ENCODE measurements at places on chromosomes 4 and X. TPM values are rescaled to one million over a fixed set of nuclear protein-coding genes. Genes with fewer than 3 reads are reported as not detected.

The XAGE2 gene
- total RNA-seq, result not detected

The UGT2B10 gene
- not detected for total RNA-seq

The CFAP99 gene
- 1.1 TPM for total RNA-seq

The FHIP1A gene
- total RNA-seq, result 24.2 TPM

The RIBC1 gene
- 1.2 TPM for total RNA-seq

- H3K36me3 ChIP-seq, result no peaks in the 10 kb centered on the region
- DNase-seq, result no peak
- H3K4me3 ChIP-seq, result no peak overlapping the region
These were observed 69.7 kb upstream of the MAGEB16 start for GRCh38 chrX:35728481-35728880.

GRCh38 chr4:74377714-74378113, 12.8 kb downstream of the EREG start:
- no peaks in the 10 kb centered on the region for H3K36me3 ChIP-seq
- no peak overlapping the region for H3K4me3 ChIP-seq
- H3K27ac ChIP-seq, result no peak overlapping the region
- no peaks in the 10 kb centered on the region for H3K4me1 ChIP-seq
- DNase-seq, result no peak
- no peaks in the 10 kb centered on the region for H3K27me3 ChIP-seq

- no peaks in the 10 kb centered on the region for H3K27me3 ChIP-seq
- no peak overlapping the region for H3K4me3 ChIP-seq
- H3K36me3 ChIP-seq, result no peaks in the 10 kb centered on the region
- H3K27ac ChIP-seq, result no peak overlapping the region
- H3K4me1 ChIP-seq, result peaks cover 18% of the 10 kb centered on the region
These were observed 45.2 kb downstream of the LNX1 start for GRCh38 chr4:53545942-53546581.

DNA sequence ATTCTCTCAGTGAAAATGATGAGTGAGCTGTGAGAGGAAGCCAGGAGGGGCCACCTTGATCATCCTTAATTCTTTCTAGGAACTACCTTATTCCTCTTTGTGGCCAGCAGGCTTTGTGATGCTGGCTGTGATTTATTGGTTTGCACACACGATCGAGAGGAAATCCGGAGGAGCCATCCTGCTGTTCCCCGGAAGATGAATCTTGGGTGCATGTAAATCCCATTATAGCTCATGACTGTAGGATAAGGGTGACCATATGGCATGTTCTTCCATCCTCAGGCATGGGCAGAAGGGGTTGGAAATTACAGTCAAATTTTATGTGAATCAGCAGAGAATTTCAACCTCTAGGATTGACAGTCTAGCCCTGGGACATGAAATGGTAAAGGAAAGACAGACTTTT, 254.5 kb downstream of the UNC5C start:
- no peaks in the 10 kb centered on the region for H3K27me3 ChIP-seq
- H3K4me3 ChIP-seq, result no peak overlapping the region
- no peak for DNase-seq
- no peaks in the 10 kb centered on the region for H3K4me1 ChIP-seq
- H3K36me3 ChIP-seq, result no peaks in the 10 kb centered on the region

GRCh38 chr4:84531689-84532088, 32.6 kb upstream of the NKX6-1 start:
- H3K27me3 ChIP-seq, result no peaks in the 10 kb centered on the region
- H3K4me3 ChIP-seq, result no peak overlapping the region
- DNase-seq, result no peak

GRCh38 chr4:84809946-84810345, 156.5 kb downstream of the WDFY3 start:
- H3K4me3 ChIP-seq, result no peak overlapping the region
- no peak for DNase-seq
- H3K4me1 ChIP-seq, result no peaks in the 10 kb centered on the region
- no peak overlapping the region for H3K27ac ChIP-seq

All from pancreas (tissue), 10 donors.